GM12865 (cell line): ENCODE measurements at places on chromosomes 7 and 10.

DNA sequence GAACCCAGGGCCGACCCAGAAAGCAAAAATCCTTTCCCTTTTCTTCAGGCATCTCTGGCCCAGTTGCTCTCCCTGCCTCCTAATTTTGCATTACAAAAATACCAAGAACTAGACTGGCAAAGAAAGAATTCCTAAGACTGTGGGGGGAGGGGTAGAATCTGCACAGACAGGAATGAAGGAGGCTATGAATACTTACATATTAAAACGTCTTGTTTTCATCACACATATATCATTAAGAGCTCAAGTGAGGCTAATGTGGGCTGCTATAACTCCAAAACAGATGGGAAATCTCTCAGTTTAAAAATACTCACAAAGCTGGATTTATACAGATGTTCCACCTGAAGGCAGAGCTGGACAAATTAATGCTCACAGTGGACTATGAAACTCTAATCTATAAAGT lies 29.2 kb upstream of the MKX start:
- no peak for DNase-seq

GRCh38 chr7:159114981-159115380 lies 29.7 kb downstream of the VIPR2 start:
- DNase-seq, result no peak

DNA sequence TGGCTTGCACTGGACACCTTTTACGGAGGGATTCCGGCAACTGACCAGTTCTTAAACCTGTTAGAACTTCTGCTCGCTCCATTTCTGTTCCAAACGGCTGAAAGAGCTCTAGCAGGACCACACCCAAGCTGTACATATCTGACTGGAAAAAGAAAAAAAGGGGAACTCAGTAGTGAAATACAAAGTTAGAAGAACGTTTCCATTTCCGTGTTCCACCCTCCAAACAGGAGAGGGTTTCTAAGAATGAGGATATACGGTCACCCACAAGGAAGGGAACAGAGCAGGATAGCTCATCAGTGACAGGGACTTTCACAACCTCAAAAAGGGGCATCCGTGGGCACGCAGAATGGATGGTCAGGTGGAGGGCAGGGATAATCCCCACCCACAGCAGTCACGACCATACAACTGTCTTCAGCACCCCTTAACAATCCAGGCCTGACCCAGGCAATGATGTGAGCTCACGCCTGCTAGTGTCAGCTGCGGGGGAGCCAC lies 4.3 kb upstream of the ANKRD61 start:
- peak; percentile 26 for DNase-seq

- DNase-seq, result no peak
Observed at GRCh38 chr7:29274146-29275017, 79.8 kb downstream of the CHN2 start.

DNA sequence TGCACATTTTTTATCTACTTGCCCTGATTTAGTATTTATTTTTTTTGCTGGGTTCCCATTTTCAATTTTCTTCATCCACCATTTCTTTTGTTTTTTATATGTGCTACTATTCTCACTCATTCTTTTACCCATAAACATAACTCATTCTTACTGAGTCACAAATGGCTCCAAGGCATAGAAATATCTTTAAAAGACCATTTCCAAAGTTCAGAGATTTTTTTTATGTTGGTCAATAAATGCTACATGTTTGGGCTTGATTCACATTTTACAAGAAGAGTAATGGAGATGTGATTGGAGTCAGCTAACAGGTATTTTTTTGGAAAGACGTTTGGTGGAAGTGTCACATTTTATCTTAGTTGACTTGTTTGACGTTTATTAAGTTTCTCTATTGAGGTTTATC lies 1303.2 kb upstream of the LRRTM3 start:
- DNase-seq, result no peak

DNA sequence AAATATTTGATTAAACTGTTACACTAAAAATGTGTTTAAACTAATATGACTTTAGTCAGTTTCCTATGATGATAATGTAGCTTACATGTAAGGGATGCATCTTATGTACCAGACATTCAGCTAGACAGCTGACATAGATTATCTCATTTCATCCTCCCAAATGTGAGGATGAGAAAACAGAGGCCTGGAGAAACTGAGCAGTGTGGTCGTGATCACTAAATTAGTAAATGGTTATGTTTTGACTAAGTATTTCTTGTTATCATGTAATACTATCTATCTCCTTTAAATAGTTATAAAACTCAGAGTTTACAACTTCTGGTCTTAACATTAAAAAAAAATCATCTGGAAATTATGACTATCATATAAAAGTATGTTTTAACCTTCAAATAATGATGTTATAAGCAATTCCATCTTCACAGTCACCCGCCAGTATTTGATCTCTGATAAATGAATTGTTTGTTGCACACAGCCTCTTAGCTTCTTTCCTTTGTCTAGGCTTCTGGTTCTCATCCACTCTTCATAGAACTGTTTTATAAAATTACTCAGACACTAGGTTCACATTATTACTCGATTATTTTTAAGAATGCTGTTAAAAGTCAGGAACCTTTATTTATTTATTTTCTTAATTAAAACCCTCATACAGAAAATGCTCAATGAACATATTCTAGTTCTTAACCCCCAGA lies 33.6 kb upstream of the HDAC9 start:
- peak; percentile 26 for DNase-seq

GRCh38 chr7:7613210-7613609 lies 27.3 kb upstream of the UMAD1 start:
- no peak for DNase-seq

GRCh38 chr7:122651451-122651850 lies 47.5 kb downstream of the RNF133 start:
- no peak for DNase-seq

DNA sequence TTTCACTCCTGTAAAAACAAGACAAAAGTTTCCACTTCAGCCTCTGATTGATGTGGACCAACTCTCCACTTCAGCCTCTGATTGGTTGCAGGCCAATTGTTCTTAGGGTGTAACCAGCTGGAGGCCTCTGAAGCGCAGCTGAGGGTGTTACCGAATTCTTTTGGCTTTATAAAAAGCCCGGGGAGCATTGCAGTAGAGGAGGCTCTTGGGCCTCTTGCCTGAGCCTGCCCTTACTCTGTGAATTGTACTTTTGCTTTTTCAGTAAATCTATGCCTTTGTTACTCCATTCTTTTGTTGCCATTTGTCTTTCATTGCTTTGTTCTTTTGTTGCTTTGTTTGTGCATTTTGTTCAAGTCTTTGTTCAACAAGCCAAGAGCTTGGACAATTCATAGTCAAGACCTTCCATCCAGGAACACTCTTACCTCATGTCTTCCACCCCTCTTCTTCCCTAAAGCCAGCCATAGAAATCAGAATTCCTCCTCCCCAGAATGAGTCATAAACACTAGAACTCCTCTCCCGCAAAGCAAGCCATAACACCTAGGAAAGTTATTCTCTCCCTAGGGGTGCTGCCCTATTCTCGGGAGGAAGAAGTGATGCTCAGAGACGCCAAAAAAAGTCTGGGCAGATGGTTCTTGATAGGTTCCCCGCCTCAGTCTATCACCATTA lies 53.5 kb upstream of the ARMC3 start:
- DNase-seq, result no peak

- no peak for DNase-seq
Observed at GRCh38 chr7:133095119-133095671, 13.3 kb upstream of the CHCHD3 start.

- DNase-seq, result no peak
Observed at GRCh38 chr7:156163747-156164146, 351.5 kb upstream of the SHH start.

- DNase-seq, result no peak
Observed at GRCh38 chr7:143393267-143394041, 12.3 kb downstream of the ZYX start.

DNA sequence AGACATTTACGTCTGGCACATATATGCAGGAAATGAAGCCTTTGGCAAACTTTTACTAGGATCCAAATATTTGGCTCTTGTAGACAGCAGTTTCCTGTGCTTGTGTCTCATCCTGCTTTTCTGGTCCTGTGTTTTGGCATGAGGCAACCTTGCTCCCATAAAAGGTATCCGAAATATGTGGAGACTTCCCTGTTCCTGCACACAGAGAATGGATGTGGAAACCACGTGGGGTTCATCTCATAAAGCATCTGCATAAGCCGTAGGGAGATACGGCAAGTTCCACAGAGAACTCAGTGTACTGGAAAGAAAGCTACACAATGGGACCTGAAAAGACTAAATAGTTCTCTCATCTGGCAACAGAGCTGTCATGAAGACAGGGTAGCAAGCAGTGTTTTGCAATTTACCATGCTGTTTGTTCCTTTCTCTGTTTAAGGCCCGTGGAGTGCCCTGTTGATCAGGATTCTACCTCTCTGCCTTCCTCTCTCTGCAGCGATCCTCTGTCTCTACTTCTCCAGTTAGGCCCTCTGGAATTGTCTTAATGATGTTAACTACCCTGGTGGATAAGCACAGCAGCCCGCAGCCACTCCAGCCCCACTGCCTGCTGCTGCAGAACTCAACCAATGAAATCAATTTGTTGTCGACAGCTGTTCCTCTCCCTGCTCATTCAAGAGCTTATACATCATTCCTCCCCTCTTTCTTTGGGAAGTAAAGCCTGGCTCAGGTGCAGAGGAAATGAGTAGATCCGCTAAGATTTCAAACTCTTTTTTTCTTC lies 293.6 kb downstream of the CSTF2T start:
- DNase-seq, result no peak

DNA sequence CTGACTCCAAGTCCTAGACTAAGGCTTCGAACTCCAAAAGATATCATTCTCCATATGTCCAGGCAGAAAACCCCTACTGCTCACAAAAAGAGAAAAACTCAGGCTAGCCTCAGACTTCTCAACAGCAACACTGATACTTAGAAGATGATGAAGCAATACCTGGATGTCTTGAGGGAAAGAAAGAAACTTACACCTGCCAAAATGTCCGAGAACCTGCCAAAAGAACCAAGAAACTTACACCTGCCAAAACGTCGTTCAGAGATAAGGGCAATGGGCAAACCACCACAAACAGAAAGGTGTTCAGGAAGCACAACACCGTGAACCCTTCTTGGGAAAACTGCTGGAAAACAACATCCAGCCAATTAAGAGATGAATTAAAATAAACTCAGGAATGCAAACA lies 15.3 kb downstream of the ABLIM1 start:
- DNase-seq, result no peak

DNA sequence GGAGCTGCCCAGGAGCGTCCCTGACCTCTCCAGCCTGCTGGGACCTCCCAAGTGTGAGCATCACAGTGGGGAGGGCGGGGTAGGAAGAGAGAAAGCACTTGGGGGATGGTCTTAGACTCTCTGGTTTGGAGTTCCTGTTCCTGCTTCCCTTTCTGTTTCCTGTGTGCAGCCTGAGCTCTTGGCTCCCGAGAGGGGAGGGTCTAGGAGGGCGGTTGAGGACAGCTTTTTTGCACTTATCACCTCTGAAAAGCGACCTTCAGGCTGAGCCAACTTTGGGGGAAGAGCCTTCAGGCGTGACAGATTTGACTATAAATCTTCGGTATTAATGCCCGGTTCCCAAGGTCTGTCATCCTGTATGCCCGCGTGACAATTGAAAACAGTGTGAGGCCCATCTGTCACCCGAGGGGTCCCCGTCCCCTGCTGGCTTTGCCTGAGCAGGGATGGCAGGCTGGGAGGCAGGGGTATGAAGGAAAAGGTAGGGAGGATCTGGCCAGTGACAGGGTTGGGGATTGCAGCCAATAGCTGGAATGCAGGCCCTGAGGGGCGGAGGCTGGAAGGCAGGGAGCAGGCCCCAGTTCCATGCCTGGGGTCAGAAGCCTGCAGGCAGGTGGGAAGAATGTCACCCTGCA lies 78.6 kb downstream of the CDH23 start:
- no peak for DNase-seq

- no peak for DNase-seq
Observed at GRCh38 chr7:137877027-137877675, 30.4 kb upstream of the DGKI start.

DNA sequence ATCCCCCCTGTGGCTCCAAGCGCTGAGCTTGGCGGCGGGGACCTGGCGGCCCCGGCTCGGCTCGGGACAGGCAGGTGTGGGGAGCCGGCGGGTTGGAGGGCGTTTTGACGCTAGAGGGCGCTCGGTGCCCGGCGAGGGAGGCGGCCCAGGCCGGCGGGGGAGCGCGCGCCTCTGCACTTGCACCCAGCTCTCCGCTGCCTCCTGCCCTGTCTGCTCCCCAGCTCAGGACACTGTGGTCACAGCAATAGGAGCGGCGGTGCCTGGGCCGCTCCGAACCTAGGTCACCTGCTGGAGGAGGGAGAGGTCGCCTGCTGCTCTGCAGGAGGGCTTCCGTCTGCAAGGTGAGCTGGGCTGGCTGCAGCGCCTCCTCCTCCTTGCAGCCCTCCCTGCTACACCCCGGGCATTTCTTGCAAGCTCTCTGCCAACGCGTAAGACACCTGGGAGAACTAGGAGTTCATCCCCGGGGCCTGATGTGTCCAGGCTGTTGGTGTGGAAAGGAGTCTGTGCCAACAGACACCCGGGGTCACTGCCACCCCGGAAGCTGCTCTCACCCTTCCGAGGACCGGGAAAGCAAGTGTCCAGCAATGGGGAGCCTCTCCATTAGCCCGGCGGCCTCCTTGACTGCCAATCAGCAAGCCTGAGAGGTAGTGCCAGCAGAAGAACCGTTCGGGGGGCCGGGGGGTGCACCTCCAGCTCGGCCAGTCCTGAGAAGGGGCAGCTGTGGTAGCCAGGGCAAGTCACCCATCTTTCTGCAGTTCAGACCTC lies 620.4 kb downstream of the GALNT17 start:
- DNase-seq, result peak; percentile 30

DNA sequence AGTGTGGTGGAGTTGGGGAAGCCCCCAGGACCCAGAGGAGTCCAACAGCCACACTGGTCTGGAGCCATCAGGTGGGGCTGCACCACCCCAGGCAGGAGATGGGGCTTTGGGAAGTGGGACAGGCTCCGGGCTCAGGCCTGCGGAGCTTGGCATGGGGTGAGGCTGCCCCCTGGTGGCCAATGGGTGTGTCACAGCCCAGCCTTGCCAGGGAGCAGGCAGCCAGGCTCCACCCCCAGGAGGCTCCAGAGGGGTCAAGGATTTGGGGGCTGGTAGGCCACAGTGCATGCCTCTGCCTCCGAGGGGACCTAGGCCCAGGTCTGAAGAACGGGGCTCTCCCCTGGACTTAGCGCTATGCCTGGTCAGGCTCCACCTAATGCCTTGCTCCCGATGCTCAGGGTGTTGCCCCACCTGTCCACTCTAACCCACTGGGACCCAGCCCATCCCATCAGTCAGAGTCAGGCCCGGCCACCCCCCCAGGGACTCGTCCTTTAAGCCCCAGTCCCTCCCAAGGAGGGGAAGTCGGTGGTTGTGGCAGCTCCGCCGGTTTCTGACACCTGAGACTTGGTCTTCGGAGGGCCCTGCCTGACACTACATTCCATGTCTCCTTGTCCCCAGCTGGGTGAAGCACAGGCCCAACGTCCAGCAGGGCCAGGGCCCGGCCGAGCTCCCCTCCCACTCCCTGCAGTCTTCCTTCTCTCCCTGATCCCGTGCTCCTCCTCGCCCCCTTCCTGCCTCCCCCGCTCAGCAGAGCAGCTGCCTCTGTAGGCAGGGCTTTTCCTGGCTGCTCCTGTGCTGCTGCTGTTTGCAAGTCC lies 11.3 kb upstream of the SAMD8 start:
- peak; percentile 83 for DNase-seq

- DNase-seq, result peak; percentile 38
Observed at GRCh38 chr10:119396008-119396708, 146.4 kb downstream of the RGS10 start.

- no peak for DNase-seq
Observed at GRCh38 chr7:90022213-90022612, 132.1 kb upstream of the STEAP1 start.
